ENCODE measurements at places on chromosomes 2 and 18.

GRCh38 chr2:226791056-226791486 lies 8.5 kb downstream of the IRS1 start:
- DNase-seq = peak; percentile 45

GRCh38 chr18:24949908-24950307 lies 402.1 kb downstream of the ZNF521 start:
- DNase-seq = no peak

DNA sequence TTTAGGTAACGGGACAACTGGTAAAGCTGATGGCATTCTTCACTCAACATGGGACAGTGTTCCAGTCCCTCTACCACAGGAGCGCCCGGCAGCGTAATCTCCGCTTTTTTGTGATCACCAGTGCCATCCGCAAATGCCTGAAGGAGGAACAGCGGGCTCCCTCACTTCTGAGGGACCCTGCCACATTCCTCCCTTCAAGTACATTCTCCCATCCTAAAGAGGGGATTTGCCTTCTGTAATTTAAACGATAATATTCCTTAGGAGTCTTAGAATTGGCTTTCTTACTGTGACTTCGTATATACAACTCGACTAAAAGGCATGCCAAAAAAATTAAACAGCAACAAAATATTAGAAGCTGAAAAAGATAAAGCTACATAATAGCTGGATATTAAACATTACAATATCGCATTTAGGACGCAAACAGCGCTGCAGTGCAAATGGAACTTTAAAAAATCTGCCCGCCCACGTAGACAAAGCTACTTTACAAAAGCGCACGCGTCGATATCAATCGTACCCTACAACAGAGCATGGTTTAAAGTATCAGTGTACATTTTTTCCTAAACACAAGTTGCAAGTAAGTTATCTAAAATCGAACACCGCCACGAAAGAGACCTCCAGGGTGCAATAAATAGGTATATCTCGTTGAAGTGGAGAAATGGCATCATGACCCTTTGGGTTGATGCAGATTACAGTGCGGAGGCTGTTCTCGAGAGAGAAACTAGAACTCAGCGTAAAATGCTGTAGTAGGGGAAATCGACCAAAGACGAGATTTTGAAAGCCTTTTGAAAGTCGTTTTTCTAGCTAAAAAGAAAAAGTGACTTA lies 2.3 kb upstream of the VSNL1 start:
- no peak for DNase-seq

DNA sequence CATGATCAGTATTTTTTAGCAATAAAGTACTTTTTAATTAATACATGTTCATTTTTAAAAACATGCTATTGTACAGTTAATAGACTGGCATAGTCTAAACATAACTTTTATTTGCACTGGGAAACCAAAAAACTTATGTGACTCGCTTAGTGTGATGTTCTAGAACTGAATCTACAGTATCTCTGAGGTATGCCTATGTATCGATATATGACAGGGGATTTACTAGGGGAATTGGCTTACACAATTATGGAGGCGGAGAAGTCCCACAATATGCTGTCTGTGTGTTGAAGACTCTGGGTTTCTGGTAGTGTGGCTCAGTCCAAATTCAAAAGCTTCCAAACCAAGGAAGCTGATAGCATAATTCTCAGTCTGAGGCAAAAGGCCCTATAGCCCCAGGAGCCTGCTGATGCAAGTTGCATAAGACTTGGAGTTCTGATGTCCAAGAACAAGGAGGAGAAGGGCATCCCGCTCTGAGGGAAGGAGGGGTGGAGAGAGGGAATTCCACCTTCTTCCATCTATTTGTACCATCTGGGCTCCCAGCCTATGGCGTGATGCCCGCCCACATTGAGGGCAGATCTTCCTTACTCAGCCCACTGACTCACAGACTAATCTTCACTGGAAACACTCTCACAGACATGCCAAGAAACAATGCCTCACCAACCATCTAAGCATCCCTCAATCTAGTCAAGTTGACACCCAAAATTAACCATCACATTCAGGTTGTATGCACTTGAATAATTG lies 27.5 kb downstream of the ZNF638 start:
- DNase-seq = no peak

DNA sequence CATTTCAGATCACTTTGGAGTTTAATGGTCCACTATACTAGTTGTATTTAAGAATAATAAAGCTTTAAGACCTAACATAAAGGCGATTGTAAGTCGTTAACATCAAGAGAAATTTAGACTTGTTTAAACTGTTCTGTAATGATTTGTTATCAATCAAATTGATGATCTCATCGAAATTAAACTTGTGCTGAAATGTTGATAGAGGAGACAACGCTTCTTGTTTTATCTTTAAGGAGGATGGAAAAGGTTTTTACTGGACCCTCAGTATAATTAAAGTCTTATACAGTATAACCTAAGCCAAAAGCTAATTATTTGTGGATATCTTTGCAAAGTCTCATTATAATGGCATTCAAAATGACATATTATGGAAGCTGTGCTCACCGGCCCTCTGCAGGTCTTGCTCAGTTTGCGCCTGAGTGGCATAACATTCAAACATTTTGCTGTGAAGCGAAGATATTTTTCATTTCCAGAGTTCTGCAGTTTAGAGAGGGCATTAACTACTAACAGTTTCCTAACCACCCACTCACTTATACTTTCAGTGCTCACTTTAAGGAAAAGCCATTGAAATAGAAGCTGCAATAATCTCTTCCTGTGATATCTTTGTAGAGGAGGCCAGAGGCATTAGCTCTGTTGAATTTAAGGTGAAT lies 1.4 kb upstream of the SERTAD2 start:
- DNase-seq = no peak

- no peak for DNase-seq
Observed at GRCh38 chr2:172082105-172082943, 3.0 kb upstream of the DLX1 start.

- DNase-seq = no peak
Observed at GRCh38 chr2:6917761-6918421, 679 bp downstream of the RNF144A start.

GRCh38 chr18:56036741-56037140 lies 448.7 kb upstream of the TCF4 start:
- no peak for DNase-seq

DNA sequence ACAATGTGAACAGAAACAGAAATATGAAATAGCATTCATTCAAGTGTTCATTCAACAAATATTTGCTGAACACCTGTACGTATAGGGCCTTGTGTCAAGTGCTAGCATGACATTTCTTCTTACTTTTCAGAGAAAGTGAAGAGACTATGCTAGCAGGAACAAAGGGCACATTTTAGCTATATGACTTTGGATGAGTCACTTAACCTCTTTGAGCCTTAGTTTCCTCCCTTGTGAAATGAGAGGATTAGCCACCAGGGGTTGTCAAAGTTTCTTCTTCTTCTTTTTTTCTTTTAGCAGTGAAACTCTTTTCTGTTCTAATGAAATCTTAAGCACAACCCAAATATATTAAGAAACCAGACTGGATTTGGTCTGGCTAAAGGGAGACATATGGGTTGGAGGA lies 53.1 kb downstream of the FIGN start:
- DNase-seq = no peak

DNA sequence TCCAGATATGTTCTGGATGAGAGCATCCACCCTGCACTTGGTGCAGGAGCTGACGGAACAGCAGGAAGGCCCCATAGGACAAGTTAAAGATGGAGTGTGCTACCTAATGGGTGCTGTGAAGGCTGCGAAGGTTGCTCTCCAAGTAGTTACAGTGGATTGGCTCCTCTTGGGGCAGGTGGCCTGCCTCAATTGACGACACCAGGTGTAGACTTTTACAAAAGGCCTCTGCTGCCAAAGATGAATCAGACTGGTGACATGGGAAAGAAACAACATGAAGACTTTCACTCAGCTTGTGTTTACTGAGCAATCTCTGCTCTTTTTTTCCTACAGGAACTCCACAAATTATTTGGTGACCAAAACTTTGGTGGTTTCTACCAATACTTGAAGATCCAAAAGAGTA lies 437.7 kb downstream of the PLCL1 start:
- DNase-seq = no peak

GRCh38 chr2:64963719-64964118 lies 25.5 kb upstream of the SLC1A4 start:
- DNase-seq = no peak

- no peak for DNase-seq
Observed at GRCh38 chr2:26578581-26578980, 62.6 kb downstream of the CIB4 start.

- no peak for DNase-seq
Observed at GRCh38 chr2:126448611-126449010, 207.3 kb upstream of the GYPC start.

GRCh38 chr18:46462523-46462922 lies 194.5 kb downstream of the LOXHD1 start:
- no peak for DNase-seq

GRCh38 chr2:39146630-39147029 lies 25.8 kb upstream of the SOS1 start:
- no peak for DNase-seq

- DNase-seq = no peak
Observed at GRCh38 chr2:207219676-207220501, 54.1 kb upstream of the KLF7 start.

- DNase-seq = no peak
Observed at GRCh38 chr2:235005023-235005422, 53.2 kb downstream of the SH3BP4 start.

DNA sequence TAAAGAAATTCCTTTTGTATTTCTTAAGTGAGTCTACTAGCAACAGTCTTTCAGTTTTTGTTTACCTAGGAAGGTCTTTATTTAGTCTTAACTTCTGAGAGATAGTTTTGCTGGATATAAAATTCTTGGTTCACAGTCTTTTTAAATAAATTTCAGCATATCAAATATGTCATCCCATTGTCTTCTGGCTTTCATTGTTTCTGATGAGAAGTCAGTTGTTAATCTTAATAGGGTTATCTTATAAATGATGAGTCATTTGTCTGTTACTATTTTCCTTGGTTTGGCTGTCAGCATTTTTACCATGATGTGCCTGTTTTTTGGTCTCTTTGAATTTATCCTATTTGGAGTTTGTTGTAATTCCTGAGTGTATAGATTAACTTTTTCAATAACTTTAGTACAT lies 129.3 kb downstream of the FAM210A start:
- DNase-seq = no peak

GRCh38 chr2:149205143-149205542 lies 125.2 kb upstream of the LYPD6 start:
- DNase-seq = no peak

DNA sequence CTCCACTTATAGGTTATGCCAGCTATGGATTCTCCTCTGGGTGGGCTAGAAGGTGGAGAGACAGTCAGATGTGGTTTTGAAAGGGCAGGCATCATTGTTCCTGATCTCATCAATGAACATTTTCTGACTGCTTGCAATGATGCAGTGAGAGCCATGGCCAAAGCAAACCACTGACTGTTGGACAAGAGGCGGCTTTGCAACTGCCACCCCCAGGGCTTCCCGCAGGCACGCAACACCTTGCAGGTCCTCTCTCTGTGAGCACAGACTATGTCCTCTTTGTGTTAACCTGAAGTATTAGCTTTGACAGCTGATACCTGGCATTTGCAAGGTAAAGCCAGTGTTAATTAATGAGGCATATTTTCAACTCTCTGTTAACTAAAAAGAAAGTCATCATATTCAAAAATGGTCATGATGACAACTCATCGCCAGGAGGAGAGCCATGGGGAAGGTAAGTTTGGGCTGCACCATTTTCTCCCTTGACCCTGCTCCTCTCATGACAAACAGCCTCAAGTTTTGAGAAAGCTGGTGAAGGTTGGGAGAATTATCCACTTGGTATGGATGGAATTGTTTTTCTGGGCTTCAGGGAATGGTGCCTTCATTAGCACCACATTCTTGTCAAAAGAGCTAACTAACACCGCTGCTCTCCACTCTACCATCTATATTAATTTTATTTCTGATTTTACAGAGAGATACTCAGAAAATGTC lies 14.9 kb upstream of the FAM124B start:
- no peak for DNase-seq

DNA sequence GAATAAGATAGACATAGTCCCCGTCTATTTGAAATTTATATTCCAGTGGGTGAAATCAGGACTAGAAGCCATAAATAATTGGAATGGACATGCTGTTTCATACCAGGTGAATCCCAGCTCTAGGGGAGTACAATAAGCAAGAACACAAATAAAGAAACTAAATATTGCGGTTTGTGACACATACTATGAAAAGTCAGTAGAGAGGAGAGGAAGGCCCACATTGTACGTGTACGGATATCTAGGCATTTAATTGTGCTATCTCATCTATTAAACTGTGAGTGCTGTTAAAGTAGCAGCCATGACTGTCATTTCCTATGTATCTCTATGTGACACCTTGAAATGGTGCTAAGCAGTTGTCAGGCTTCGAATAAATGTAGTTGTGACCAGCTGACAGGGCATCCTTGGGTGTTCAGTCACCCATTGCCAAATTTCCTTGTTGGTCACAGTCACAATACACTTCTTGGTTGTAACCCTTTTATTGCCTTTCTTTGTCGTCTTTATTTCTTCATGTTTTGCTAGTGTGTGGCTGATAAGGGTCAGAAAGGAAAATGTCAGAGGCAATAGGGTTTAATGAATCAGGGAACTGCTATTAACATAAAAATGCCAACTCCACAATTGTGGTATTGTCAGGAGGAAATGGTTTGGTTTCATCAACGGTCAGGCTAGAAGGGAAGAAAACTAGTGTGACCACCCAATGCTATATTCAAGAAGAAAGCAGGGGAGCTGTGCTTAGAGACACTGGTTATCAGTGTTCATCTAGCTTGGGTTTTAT lies 31.5 kb downstream of the CPO start:
- DNase-seq = no peak

DNA sequence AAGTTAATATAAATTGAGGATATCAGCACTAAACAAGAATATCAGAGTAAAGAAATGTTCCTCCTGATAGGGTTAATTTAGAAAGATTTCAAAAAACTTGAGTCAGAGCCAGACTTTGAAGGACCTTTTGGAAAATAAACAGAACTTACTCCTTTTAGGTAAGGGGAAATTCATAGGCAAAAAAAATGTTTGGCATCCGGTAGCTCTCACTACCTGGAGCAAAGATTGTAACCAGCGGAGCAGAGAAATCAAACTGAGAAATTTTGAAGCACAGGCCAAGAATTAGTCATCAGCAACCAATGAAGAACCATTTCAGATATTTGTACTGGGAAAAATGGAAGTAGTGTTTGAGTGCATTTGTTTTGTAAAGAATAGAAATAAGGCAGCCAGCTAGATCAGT lies 113.0 kb downstream of the ICA1L start:
- no peak for DNase-seq

GRCh38 chr2:188819792-188820191 lies 154.4 kb upstream of the COL3A1 start:
- no peak for DNase-seq

DNA sequence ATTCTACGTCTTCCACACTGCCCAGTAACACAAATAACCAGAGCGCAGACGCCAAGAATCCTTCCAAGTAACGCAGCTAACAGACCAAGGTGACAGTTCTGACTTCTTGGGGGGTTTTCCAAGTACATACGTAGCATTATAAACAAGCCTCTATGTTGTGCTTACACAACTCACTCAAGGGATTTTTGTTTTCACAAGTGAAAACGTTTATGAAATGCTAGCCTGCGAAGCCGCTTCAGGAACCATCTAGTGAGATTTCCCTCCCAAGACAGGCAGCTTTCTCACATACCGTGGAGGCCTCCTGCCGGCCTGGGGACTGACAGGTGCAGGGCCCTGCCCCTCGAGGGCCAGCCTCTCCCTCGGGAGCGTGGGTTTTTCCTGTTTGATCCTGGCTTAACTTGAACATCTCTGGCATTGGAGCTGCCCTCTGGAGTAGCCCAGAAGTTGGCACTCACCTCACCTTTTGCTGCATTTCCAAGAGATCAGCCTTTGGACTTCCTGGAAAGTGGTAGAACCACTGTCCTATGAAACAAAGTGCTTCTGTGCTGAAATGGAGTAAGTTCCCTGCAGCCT lies 151.1 kb downstream of the MBP start:
- no peak for DNase-seq
